Jurkat, Clone E6-1 (cell line): ENCODE measurements at places on chromosomes 5 and 9.

GRCh38 chr5:171127314-171127713 is 181.7 kb upstream of the TLX3 start:
- no peak for DNase-seq

DNA sequence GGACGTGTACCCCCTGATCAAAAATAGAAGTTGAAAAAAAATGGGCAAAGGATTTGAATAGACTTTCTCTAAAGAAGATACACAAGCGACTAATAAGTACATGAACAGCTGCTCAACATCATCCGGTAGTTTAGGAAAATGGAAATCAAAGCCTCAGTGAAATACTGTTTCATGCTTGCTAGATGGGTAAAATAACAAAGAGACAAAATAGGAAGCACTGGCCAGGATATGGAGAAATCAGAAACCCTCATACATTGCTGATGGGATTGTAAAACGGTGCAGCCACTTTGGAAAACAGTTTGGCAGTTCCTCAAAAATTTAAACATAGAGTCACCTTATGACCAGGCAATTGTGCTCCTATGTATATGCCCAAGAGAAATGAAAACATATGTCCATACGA is 65.0 kb upstream of the SUB1 start:
- DNase-seq: no peak

- no peak for DNase-seq
These were observed 32.3 kb downstream of the DIMT1 start for GRCh38 chr5:62371409-62371808.

- DNase-seq: no peak
These were observed 32.2 kb downstream of the POLR1E start for GRCh38 chr9:37517923-37518322.

- DNase-seq: no peak
These were observed 30.6 kb downstream of the SH3GL2 start for GRCh38 chr9:17609312-17610005.

DNA sequence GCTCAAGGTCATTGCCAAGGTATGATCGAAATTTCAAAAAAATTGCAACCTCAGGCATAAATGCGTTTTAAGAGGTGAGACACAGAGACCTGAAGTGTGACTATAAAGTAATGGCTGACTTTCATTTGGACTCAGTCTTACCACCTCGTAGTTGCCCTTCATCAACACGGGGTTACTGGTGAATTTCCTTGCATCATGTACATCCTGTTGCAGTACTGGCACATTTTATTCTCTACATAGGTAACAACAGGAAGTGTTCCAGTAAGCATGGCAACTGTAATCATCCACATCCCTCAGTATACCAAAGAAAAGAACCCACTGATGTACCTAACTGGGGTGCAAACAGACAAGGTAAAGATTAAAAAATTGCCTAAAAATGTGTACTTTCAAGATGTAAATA is 29.3 kb downstream of the MOCS2 start:
- DNase-seq: no peak

DNA sequence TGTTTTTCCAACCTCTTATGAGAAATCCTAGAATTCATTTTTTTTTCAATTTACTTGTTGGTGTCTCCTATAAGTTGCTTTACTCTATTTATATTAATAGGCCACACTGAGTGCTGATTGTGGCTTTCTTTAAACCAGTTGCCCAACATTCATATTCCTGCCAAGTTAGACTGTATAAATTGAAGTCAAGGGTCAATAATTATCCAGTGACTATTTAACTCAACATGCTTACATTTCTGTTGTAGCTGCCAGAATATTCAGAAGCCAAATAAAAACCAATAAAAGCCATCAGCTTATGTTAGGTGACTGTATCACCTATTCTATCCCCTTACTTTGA is 169.0 kb downstream of the PTPRD start:
- DNase-seq: no peak

GRCh38 chr5:139864716-139865483 is 69.3 kb downstream of the PSD2 start:
- DNase-seq: no peak

GRCh38 chr5:139481122-139481533 is 1.4 kb downstream of the STING1 start:
- DNase-seq: no peak

DNA sequence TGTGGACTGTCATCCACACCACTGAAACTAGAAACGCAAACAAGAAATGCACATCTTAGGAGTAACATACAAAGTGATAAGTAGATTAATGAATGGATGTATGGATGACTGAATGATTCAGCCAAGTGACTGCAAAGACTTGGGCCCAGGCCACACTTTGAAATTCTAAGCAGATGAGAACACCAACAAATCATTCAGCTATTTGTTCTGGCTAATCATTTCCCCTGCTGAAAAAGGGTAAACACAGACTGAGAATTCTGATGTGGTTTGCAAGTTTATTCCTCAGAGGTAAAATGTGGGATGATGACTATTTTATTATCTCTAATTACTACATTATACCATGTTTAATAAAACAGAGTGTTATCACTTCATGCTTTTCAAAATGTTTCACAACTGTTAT is 163.2 kb upstream of the ADAMTS16 start:
- DNase-seq: no peak

GRCh38 chr5:34858790-34859189 is 19.8 kb downstream of the TTC23L start:
- DNase-seq: no peak

GRCh38 chr5:55231029-55231918 is 2.1 kb downstream of the CCNO start:
- DNase-seq: no peak

GRCh38 chr9:108048406-108049025 is 558.9 kb upstream of the KLF4 start:
- DNase-seq: no peak

- peak; percentile 77 for DNase-seq
These were observed 73.5 kb upstream of the PRSS3 start for GRCh38 chr9:33721674-33722358.

GRCh38 chr9:127886401-127886972 is 9.0 kb upstream of the AK1 start:
- no peak for DNase-seq

DNA sequence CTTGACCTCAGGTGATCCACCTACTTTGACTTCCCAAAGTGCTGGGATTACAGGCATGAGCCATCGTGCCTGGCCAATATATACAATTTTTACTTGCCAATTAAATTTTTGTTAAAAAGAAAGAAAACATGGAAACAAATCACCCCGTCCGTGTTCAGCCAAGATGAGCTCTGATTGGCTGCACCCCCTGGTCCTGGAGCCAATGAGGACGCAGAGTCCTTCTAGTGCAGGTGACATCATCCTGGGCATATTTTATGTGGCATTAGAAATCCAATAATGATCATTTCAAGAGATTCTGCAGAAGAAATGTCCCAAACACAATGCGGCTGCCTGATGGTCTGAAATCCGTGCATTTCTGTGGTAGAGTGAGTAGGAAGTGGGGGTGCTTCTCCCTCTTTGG is 159.5 kb downstream of the GAPVD1 start:
- DNase-seq: no peak

DNA sequence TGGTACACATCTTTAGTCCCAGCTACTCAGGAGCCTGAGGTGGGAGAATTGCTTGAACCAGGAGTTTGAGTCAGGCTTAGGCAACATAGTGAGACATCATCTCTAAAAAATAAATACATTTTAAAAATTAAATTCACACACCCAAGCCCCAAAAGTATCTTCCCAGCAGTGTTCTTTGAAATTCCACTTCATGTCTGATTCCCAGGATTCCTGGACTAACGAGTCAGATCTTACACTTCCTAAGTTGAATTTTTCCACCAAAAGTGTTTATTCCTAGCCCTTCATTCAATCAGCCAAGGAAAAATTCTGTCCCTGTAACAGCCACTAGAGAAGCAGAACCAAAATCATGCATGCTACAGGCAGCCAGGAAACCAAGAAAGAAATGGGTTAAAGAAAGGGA is 970.9 kb downstream of the EFNA5 start:
- DNase-seq: no peak

GRCh38 chr5:28324174-28324573 is 1285.8 kb upstream of the CDH9 start:
- DNase-seq: no peak

GRCh38 chr5:72611118-72611730 is 104.0 kb upstream of the ZNF366 start:
- peak; percentile 28 for DNase-seq

GRCh38 chr5:179805529-179806249 is 977 bp downstream of the MGAT4B start:
- DNase-seq: no peak

DNA sequence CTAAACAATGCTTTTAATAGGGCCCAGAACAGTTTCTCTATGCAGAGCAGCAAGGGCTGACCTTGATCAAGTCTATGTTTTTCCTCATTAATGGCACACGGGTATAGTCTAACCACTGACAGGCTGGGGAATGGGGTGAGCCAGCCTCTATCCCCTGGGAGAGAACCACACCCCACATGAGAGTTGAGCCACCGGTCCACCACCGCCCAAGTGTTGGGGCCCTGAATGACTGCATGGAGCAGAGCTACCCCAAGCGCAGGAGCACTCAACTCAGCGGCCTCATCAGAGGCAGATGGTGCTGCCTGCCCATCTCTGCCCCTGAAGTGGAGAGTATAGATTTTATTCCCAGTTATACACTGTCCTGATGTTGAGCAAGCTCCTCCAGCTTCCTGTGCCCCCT is 247.9 kb upstream of the IRX1 start:
- no peak for DNase-seq

- DNase-seq: no peak
These were observed 32.3 kb downstream of the PRRX2 start for GRCh38 chr9:129697656-129698253.

GRCh38 chr9:137083394-137084004 is 3.3 kb upstream of the MAN1B1 start:
- no peak for DNase-seq

DNA sequence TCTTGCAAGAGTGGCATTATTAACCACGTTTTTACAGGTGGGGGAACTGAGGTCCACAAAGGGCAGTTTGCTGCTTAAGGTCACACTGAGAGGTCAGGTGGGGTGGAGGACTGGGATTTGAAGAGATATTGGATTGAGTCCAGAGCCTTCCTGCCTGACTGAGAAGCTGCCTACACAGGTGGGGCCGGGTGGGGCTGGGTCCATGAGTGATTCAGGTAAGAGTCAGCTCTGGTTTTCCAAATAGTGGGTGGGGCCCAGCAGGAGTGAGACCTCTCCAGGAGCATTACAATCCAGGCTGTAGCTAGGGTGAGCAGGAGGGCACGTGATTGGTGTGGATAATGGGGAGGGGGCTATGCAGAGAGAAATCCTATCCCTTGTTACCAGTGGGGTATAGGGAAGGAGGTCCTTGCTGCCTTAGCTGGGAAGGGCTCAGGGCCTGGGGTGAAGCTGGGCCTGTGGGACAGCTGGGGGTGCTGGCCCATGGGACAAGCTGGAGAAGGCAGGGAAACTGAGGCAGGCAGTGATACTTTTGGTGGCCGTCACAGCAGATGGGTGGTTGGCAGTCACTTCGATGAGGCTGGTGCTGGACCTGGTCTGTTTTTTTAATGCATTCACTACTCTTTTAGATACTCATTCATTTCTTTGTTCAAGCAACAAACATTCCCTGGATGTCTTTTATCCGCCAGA is 2.9 kb upstream of the PTGS1 start:
- DNase-seq: no peak

DNA sequence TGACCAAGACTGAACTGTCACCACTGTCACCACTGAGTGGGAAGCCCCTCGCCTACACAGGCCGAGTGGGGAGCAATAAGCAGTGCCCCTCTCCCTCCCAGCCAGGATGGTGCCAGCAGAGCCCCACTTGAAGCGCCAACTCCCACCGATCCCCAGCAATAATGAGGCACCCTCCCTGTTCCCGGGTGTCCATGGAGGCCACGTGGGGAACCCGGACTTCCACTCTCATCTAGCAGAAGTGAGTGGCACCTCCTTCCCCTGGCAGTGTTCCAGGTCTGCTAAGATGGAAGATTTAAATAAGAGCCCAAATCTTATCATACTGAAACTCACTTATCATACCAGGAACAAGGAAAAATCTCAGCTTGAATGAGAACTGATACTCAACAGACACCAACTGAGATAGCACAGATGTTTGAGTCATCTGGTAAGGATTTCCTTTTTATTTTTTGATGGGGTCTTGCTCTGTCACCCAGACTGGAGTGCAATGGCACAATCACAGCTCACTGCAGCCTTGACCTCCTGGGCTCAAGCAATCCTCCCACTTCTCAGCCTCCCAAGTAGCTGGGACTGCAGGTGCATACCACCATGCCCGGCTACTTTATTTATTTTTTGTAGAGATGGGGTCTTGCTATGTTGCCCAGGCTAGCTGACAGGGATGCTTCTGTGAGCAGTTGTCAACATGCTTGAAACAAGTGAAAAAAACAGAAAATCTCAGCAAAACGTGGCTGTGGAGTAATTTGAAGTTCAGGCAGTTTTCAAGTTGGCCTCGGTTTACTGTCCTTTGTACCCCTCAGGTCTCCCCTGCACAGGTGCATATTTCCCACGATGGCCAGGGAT is 29.6 kb upstream of the ASS1 start:
- no peak for DNase-seq

DNA sequence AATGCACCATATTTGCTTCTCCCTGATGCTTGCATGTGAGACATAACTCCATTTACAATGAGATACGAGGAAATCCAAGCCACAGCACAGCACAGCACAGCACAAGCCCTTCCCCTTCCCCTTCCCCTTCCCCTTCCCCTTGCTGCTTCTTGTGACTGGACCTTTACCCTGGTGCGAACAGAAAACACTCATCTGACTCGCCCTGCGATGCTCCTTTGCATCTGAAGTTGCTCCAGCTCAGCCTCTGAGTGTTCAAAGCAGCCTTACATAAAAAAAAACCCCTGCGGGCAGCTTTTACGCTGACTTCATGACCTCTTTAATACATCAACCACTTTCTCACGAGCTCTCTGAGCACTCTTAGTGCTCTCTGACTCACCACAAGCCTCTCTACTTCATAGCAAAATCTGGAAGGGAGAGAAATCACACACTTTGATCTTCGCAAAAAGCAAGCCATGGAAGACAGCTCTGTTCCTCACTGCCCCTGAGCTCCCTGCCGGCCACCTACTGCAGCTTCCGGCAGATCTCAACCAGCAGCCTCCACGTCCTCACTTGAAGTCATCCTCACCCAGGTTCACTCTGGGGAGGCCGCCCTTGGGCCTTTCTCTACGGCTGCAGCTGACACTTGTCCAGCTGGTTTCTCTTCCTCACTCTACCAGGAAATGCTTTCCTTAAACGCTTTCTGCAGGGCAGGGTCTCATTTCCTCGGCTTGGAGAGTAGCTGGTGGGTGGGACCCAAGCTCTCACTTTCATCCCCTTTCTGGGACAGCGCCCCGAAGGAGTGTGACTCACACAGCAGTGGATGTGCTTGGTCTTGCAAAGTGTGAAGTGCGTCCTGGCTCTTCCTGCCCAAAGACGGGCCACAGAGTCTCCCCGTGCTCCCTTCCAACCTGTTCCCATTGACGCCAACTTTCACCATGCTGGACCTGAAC is 5.3 kb downstream of the SLC34A1 start:
- DNase-seq: peak; percentile 78

GRCh38 chr9:61673664-61674381 is 484.0 kb downstream of the SPATA31A7 start:
- DNase-seq: no peak

DNA sequence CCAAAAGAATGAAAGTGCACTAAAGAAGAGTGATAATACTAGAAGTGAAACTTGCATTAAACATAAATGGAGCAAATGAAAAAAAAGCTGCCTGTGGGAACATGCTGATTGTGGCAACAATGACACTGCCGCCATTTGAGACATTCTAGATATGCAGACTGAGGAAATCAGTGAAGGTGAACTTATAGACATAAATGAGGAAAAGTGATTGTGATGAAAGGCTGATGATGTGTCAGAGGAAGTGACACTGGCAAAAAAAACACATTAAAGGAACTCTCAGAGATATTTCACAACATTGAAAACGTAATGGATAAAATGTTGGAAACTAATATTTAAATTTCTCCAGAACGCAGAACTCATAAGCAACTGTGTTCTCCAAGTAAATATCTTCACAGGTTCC is 1.2 kb downstream of the ERCC8 start:
- DNase-seq: peak; percentile 33
